ENCODE measurements at places on chromosomes 13 and 19.

DNA sequence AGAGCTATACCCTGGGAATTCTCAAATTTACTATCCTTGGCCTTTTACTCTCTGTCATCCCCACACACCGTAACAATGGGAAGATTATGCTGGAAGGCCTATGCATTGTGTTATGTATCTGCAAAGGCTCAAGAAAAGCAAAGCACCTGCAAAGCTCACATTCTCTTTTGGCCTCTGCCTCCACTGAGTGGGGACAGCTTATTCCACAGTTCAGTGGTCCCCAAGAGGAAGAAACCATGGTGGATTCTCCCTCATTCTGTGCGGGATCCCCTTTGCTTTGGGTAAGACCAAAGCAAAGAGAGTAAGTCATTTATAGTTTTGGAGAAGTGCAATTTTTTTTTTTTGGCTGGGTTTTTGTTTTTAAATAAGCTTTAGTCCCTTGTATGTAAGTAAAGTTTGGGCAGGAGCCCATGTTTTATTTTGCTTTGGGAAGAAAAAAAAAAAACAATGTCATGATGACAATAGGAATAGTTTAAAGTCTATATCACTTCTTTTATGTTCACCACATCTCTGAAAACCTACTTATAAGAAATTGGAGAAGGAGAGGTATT is 530.6 kb downstream of the FGF9 start:
- no peaks in the 10 kb centered on the region for H3K36me3 ChIP-seq
- DNase-seq = no peak
- H3K27ac ChIP-seq = no peak overlapping the region
- no peaks in the 10 kb centered on the region for H3K4me1 ChIP-seq
- peaks cover 8% of the 10 kb centered on the region for H3K27me3 ChIP-seq

- DNase-seq = no peak
- no peaks in the 10 kb centered on the region for H3K4me1 ChIP-seq
- H3K36me3 ChIP-seq = no peaks in the 10 kb centered on the region
Measured at GRCh38 chr19:33280351-33280921, 21.9 kb downstream of the CEBPA start.

DNA sequence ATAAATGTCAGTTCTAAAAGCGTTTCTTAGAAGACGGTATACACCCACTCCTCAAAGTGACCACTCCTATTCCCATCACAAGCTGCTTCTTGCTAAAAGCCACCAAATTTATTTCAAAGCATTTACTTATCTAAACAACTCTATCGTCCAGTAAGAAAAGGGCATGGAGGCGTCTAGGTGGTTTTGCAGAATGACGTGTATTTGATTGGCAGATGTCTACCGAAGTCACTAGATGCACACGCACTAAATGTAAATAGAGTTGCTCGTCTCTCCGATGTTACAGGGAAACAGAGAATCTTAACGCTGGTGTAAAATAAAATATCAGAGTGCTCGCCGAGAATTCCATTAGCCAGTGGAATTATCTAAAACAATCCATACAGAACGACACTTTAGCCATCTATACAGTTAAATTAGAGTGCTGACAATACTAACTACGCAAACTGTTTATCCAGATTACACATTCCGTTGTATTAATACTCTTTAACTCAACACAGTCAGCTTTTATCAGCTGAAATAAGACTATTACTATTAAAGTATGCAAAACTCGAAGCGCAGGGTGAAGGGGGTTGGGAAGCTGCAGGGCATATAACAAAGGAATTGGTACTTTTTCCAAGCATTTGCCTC is 1.9 kb downstream of the KLF12 start:
- peak overlapping the region; percentile 84 for H3K4me3 ChIP-seq
- H3K4me1 ChIP-seq = peaks cover 14% of the 10 kb centered on the region
- H3K27ac ChIP-seq = no peak overlapping the region
- DNase-seq = no peak
- no peaks in the 10 kb centered on the region for H3K36me3 ChIP-seq

- H3K36me3 ChIP-seq = no peaks in the 10 kb centered on the region
- H3K4me1 ChIP-seq = peaks cover 29% of the 10 kb centered on the region
- H3K27ac ChIP-seq = peak overlapping the region; percentile 97
- no peak overlapping the region for H3K4me3 ChIP-seq
- DNase-seq = no peak
- no peaks in the 10 kb centered on the region for H3K27me3 ChIP-seq
Measured at GRCh38 chr13:30745906-30746686, 10.8 kb downstream of the ALOX5AP start.

DNA sequence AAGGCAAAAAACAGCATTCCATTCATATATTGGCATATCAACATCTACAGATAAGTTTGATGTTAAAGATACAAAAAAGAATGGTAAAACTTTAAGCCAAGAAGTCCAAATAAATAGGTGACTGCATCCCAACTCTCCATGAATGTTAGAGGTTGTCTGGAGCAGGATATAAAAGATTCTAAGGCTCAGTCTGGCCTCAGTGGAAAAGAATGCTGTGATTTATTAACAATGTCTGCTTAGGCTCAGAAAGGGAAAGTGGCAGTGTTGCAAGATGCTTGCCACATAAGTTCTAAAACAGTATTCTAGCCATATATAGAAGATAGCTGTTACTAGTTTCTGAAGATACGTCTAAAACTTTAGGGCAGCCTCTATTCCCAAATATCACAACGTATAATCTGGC is 179.8 kb upstream of the NBEA start:
- no peak for DNase-seq
- H3K36me3 ChIP-seq = no peaks in the 10 kb centered on the region
- H3K4me3 ChIP-seq = no peak overlapping the region
- H3K4me1 ChIP-seq = no peaks in the 10 kb centered on the region
- no peak overlapping the region for H3K27ac ChIP-seq
- no peaks in the 10 kb centered on the region for H3K27me3 ChIP-seq

- no peaks in the 10 kb centered on the region for H3K36me3 ChIP-seq
- H3K4me3 ChIP-seq = no peak overlapping the region
- H3K27ac ChIP-seq = no peak overlapping the region
- H3K4me1 ChIP-seq = peaks cover 5% of the 10 kb centered on the region
- no peak for DNase-seq
- peaks cover 5% of the 10 kb centered on the region for H3K27me3 ChIP-seq
Measured at GRCh38 chr19:46017874-46018675, 4.8 kb downstream of the PGLYRP1 start.

GRCh38 chr19:30008169-30008568 is 66.1 kb downstream of the URI1 start:
- no peaks in the 10 kb centered on the region for H3K4me1 ChIP-seq
- no peak overlapping the region for H3K27ac ChIP-seq
- no peak for DNase-seq
- no peaks in the 10 kb centered on the region for H3K27me3 ChIP-seq

- H3K4me1 ChIP-seq = peaks cover 30% of the 10 kb centered on the region
- H3K36me3 ChIP-seq = no peaks in the 10 kb centered on the region
- H3K4me3 ChIP-seq = no peak overlapping the region
- H3K27ac ChIP-seq = peak overlapping the region; percentile 53
Measured at GRCh38 chr13:21637296-21637695, 33.3 kb upstream of the MICU2 start.

- DNase-seq = peak; percentile 31
- no peak overlapping the region for H3K27ac ChIP-seq
- no peaks in the 10 kb centered on the region for H3K27me3 ChIP-seq
- no peak overlapping the region for H3K4me3 ChIP-seq
- H3K4me1 ChIP-seq = no peaks in the 10 kb centered on the region
Measured at GRCh38 chr13:114097893-114098688, 34.3 kb downstream of the RASA3 start.

DNA sequence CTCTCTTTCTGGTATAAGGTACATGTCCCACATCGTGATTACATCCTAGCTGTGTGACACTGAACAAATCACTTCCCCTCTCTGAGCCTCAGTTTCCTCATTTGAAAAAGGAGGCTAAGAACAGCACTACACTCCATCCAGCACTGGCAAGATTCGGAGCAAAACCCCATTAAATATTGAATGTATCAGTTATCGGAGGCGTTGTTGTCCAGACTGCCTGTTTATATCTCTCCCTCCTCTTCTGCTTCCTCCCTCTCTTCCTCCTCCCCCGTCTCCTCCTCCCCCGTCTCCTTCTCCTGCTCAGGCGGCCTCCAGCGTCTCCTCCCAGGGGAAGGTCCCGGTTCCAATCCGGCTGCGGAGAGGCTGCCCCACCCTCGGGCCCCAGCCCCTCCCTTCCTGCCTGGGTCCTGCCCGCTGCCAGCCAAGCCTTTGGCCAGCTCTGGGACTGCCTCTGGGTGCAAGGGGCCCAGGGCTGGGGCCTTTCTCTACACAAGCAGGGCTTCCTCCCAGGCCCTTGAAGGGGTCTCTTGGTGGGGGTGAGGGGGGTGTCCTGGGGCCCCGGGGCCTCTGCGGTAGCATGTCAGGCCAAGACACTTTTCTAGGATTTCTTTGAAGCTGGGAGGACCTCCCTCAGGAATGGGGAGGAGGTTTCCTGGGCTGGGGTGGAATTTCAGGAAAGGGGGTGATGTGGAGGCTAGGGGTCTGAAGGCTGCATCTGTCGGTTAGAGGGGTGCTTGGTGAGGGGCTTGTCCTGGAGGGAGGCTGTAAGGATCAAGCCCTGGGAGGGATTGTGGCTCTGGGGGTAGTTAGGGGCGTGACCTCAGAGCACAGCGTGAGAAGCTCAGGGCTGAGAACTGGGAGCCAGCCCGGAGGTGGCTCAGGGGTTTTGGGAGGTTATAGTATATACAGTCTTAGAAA is 1.9 kb downstream of the RRAS start:
- no peaks in the 10 kb centered on the region for H3K4me1 ChIP-seq
- H3K36me3 ChIP-seq = peaks cover 12% of the 10 kb centered on the region
- no peaks in the 10 kb centered on the region for H3K27me3 ChIP-seq
- DNase-seq = peak; percentile 86
- peak overlapping the region; percentile 99 for H3K27ac ChIP-seq
- peak overlapping the region; percentile 23 for H3K4me3 ChIP-seq
